ENCODE measurements at places on chromosomes 4 and X.

- peak; percentile 15 for DNase-seq
These were observed at the start of gene TEC for GRCh38 chr4:48268956-48269860. TEC (minus strand) TSS chr4:48269838; CDS start chr4:48228614, 41,224 bp downstream.

DNA sequence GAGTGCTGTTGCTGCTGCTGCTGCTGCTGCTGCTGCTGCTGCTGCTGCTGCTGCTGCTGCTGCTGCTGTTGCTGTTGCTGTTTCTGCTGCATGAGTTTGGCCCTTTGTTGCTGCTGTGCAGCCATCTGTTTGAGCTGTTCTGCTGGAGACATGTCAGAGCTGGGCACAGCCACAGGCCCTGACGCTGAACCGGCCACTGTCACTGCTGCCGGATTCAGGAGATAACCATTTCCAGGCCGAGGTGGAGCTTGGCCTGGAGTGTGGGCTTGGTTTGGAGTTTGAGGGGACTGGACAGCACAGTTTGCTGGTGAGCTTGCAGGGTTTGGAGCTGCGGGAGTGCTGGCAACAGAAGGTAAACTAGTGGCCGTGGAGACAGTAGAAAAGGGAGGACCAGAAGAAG lies 224.3 kb downstream of the MGST2 start:
- DNase-seq, result no peak

DNA sequence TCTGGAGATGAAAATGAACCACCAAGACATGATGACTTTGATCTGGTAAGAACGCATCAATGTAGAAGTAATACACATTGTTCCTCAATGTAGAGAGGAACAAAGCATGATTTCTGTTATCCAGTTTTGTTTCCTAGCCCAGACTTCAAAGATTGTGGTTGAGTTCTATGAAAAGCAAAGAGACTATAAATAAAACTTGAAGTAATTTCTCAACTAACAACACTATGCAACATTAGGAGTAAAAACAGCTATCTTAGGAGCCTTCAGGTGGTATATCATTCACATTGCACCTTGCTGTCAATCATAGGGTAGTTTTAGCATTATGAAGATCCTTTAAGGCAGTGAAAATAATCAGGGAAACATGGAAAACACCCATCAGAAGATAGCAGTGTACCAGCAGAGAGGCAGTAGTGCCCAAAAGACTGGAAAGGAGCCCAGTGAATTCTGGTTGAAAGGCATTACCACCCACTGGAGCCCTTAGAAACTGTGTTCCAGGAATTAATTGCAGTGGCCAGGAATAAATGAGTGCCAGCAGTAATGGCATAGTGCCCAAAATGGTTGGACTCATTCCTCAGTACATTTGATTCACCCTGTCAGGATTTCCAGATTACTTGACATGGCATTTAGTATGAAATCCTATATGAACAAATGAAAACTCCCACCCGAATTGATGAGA lies 300.7 kb upstream of the CXXC4 start:
- no peak for DNase-seq

DNA sequence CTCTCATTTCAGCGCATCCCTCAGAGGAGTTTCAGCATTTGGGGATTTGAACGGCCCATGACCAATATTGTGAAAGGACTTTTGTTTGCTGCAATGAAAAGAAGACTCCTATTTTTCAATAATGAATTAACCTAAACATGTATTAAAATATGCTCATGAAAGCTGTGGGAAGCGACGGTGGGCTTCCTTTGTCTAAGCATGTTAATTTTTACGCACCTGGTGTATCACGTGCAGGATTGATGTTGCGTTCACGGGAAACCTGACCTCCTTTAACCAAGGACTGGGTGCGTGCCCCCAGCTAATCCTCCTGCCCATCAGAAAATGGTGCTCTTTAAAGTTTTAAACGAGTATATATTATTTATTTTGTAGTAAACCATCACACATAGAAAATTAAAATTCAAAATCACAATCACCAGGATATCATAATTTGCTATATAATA lies 590 bp upstream of the CCDC110 start:
- DNase-seq, result no peak

- no peak for DNase-seq
These were observed 963.1 kb downstream of the RPA4 start for GRCh38 chrX:97846718-97847237.

- DNase-seq, result no peak
These were observed 197.1 kb downstream of the LRBA start for GRCh38 chr4:150817804-150818528.

DNA sequence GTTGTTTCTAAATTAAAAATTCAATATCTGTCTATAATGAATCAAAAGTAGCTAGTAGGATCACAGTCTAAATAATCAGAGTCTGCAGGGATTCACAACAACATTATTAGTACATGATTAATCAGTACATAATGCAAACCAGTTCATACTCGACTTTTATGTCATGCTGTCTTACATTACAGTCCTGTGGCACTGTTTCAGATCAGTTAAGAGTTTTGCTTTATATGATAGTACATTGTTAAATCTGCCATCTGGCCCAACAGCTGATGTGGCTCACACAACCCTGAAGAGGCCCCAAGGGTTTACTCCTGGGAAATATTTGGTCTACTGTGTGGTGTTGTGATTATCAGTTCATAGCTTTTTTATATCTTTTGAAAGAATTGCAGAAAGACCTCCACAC lies 247.1 kb upstream of the ETNPPL start:
- no peak for DNase-seq

All from activated CD4-positive, alpha-beta T cell treated with anti-CD3 and anti-CD28 coated beads, Interleukin-2, amount 50 U/mL, for 1 hour (primary cell).